RWPE2 (cell line): ENCODE measurements at places on chromosomes 3 and 15.

- no peak overlapping the region for H3K4me3 ChIP-seq
- H3K4me1 ChIP-seq = peaks cover 3% of the 10 kb centered on the region
- H3K27ac ChIP-seq = no peak overlapping the region
- no peaks in the 10 kb centered on the region for H3K27me3 ChIP-seq
These were observed 1.6 kb upstream of the MUSTN1 start for GRCh38 chr3:52836471-52836845.

GRCh38 chr3:191566469-191566868, 105.5 kb downstream of the PYDC2 start:
- H3K36me3 ChIP-seq = no peaks in the 10 kb centered on the region
- H3K4me1 ChIP-seq = no peaks in the 10 kb centered on the region
- DNase-seq = no peak
- H3K27me3 ChIP-seq = no peaks in the 10 kb centered on the region
- no peak overlapping the region for H3K4me3 ChIP-seq
- peak overlapping the region; percentile 40 for H3K27ac ChIP-seq

- H3K4me3 ChIP-seq = no peak overlapping the region
- peaks cover 21% of the 10 kb centered on the region for H3K4me1 ChIP-seq
- no peak for DNase-seq
- no peaks in the 10 kb centered on the region for H3K27me3 ChIP-seq
These were observed 23.2 kb upstream of the TATDN2 start for GRCh38 chr3:10224794-10225665.

- H3K4me3 ChIP-seq = no peak overlapping the region
- no peaks in the 10 kb centered on the region for H3K36me3 ChIP-seq
- H3K27ac ChIP-seq = no peak overlapping the region
- no peaks in the 10 kb centered on the region for H3K4me1 ChIP-seq
- no peak for DNase-seq
These were observed 61.5 kb upstream of the TCF12 start for GRCh38 chr15:56856934-56857333.

GRCh38 chr3:125207949-125208568, 4.5 kb downstream of the SLC12A8 start:
- DNase-seq = no peak
- no peaks in the 10 kb centered on the region for H3K36me3 ChIP-seq
- H3K4me3 ChIP-seq = no peak overlapping the region
- no peaks in the 10 kb centered on the region for H3K27me3 ChIP-seq

- H3K4me3 ChIP-seq = no peak overlapping the region
- DNase-seq = no peak
- H3K27ac ChIP-seq = no peak overlapping the region
- H3K36me3 ChIP-seq = no peaks in the 10 kb centered on the region
- H3K4me1 ChIP-seq = no peaks in the 10 kb centered on the region
These were observed 775.8 kb upstream of the ARPP21 start for GRCh38 chr3:34863485-34863884.

- no peak for DNase-seq
- no peaks in the 10 kb centered on the region for H3K27me3 ChIP-seq
- H3K27ac ChIP-seq = no peak overlapping the region
- H3K4me1 ChIP-seq = no peaks in the 10 kb centered on the region
- no peaks in the 10 kb centered on the region; the same call in 1 of the 2 replicates for H3K36me3 ChIP-seq
These were observed 52.1 kb downstream of the TFG start for GRCh38 chr3:100761211-100761942.

DNA sequence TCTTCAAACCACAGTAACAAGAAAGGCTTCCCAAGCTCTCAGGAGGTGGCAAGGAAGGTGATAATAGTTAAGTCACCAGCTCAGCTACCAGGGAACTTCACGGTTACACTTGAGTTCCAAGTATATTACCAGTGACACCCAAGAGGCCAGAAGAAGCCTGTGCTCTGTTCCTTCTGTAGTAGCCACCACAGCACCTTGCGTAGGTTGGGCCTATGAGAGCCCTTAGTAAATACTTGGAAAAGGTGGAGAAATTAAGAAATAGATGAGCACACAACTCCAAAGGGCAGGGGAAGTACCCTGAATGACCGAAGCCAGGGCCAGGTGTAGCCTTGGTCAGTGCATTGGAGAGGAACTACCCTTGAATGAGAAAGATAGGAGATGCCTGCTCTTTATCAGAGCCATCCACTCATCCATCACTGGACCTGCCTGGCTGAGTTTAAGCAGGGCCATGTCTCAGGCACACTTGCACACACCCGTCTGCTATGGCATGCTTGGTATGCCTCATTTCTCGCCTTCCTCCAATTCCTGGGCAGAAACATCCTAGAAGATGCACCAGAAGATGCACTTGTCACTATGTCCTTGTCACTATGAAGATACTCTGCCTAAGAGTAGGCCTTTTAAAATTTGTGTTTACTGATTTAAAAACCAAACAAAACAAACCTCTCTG, 32.6 kb upstream of the NDUFB4 start:
- DNase-seq = no peak
- H3K4me3 ChIP-seq = no peak overlapping the region
- H3K36me3 ChIP-seq = no peaks in the 10 kb centered on the region
- H3K27ac ChIP-seq = no peak overlapping the region
- H3K27me3 ChIP-seq = no peaks in the 10 kb centered on the region

GRCh38 chr15:74712311-74712710, 13.0 kb downstream of the CYP1A1 start:
- H3K27ac ChIP-seq = no peak overlapping the region
- no peaks in the 10 kb centered on the region for H3K36me3 ChIP-seq
- DNase-seq = no peak
- H3K4me1 ChIP-seq = no peaks in the 10 kb centered on the region
- H3K4me3 ChIP-seq = no peak overlapping the region

GRCh38 chr3:18351069-18351628, 74.0 kb downstream of the SATB1 start:
- no peak for DNase-seq
- no peaks in the 10 kb centered on the region for H3K27me3 ChIP-seq
- H3K27ac ChIP-seq = no peak overlapping the region
- H3K4me1 ChIP-seq = no peaks in the 10 kb centered on the region
- no peaks in the 10 kb centered on the region for H3K36me3 ChIP-seq

DNA sequence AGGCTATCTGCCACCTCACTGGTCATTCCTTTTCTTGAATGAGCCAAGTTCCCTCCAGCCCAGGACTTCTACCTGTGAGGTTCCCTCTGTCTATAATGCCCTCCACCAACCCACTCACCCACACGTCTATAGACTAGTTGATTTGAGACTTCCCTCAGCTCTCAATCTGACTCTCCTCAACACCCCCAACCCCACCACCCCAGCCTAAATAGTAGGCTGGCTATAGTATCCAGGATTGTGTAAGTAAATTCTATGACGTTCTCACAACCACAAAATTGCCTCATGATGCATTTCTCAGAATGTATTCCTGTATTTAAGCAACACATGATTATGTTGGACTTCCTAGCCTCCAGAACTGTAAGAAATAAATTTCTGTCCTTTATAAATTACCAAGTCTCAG, 2.2 kb downstream of the PLSCR1 start:
- no peaks in the 10 kb centered on the region for H3K27me3 ChIP-seq
- no peak overlapping the region for H3K27ac ChIP-seq
- peaks cover 19% of the 10 kb centered on the region for H3K36me3 ChIP-seq
- no peak for DNase-seq
- peaks cover 23% of the 10 kb centered on the region for H3K4me1 ChIP-seq
- H3K4me3 ChIP-seq = no peak overlapping the region

GRCh38 chr3:42830437-42831320, 21.4 kb downstream of the ACKR2 start:
- H3K4me1 ChIP-seq = peaks cover 35% of the 10 kb centered on the region
- no peak overlapping the region for H3K4me3 ChIP-seq
- no peaks in the 10 kb centered on the region for H3K36me3 ChIP-seq
- no peak for DNase-seq
- no peaks in the 10 kb centered on the region for H3K27me3 ChIP-seq

DNA sequence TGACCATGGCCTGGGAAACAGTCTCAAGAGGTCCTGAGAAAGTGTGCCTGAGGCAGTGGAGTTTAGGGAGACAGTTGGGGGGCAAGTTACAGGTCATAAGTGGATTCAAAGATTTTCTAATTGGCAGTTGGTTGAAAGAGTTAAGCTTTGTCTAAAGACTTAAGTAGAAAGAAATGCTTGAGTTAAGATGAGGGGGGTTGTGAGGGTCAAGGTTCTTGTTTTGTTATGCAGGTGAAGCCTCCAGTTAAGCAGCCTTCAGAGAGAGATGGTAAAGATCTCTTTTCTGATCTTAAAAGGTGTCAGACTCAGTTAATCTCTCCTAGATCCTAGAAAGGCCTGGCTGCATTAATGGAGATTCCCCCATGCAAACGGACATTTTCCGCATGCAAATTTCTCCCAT, 356.3 kb upstream of the C2CD4B start:
- H3K4me1 ChIP-seq = no peaks in the 10 kb centered on the region
- no peaks in the 10 kb centered on the region for H3K36me3 ChIP-seq
- no peak overlapping the region for H3K4me3 ChIP-seq
- H3K27me3 ChIP-seq = no peaks in the 10 kb centered on the region
- H3K27ac ChIP-seq = no peak overlapping the region

- H3K4me1 ChIP-seq = no peaks in the 10 kb centered on the region
- H3K27ac ChIP-seq = no peak overlapping the region
- H3K36me3 ChIP-seq = no peaks in the 10 kb centered on the region
These were observed 3.6 kb downstream of the ADAMTSL3 start for GRCh38 chr15:83657549-83657948.

GRCh38 chr15:37695719-37696118, 238.7 kb upstream of the TMCO5A start:
- H3K27ac ChIP-seq = no peak overlapping the region
- no peaks in the 10 kb centered on the region for H3K36me3 ChIP-seq
- no peaks in the 10 kb centered on the region for H3K4me1 ChIP-seq
- no peak overlapping the region for H3K4me3 ChIP-seq
- DNase-seq = no peak
- H3K27me3 ChIP-seq = peaks cover 54% of the 10 kb centered on the region

DNA sequence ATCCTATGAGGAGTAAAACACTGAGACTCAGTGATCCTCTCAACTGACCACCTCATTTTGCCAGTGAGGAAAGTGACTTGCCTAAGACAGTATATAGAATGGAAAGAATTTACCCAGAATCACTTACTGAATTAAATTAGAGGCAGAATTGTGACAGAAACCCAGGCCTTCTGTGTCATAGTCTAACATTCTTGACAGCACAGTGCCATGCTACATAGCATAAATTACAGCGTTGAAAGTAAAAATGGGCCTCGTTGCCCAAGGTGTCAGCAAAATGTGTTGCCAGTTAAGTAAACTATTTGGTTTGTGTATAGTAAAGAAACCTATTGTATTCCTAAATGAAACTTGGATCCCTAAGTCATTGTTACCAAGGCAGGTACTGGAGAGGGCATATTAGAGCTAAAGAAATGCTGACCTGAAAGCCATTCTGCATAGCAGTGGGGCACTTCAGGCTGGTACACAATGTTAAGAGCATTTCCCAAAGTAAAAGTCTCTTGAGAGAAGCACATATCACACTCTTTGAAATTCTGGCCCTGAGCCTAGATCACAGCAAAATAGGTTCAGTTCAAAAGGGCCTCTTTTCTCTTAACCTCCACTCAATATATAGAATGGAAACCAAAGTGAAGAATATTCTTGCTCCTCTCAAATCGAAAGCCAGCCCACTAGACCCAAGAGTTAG, 53.8 kb downstream of the HMG20A start:
- DNase-seq = no peak
- peaks cover 70% of the 10 kb centered on the region for H3K36me3 ChIP-seq
- H3K27ac ChIP-seq = no peak overlapping the region
- H3K4me1 ChIP-seq = no peaks in the 10 kb centered on the region
- H3K4me3 ChIP-seq = no peak overlapping the region
- no peaks in the 10 kb centered on the region for H3K27me3 ChIP-seq

DNA sequence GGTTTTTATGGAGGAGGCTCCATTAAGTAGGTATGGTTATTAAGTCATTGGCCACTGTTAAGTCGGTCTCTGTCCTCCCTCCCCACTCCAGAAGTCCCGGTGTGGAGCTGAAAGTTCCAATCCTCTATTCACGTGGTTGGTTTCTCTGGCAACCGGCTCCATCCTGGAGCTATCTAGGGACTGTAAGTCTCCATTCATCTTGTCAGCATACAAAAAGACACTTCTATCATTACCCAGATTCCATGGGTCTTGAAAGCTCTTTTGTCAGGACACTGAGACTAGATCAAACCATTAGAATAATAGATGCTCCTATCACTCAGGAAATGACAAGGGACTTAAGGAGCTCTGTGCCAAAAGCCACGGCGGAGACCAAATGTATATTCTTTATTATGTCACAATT, 110.3 kb downstream of the PIK3CB start:
- peaks cover 4% of the 10 kb centered on the region for H3K4me1 ChIP-seq
- no peaks in the 10 kb centered on the region for H3K27me3 ChIP-seq
- H3K4me3 ChIP-seq = no peak overlapping the region

- no peak for DNase-seq
- H3K27me3 ChIP-seq = no peaks in the 10 kb centered on the region
- H3K36me3 ChIP-seq = no peaks in the 10 kb centered on the region
- no peak overlapping the region for H3K27ac ChIP-seq
- H3K4me3 ChIP-seq = no peak overlapping the region
These were observed 17.6 kb upstream of the ISLR start for GRCh38 chr15:74155766-74156417.

- no peaks in the 10 kb centered on the region for H3K36me3 ChIP-seq
- no peaks in the 10 kb centered on the region for H3K4me1 ChIP-seq
- no peaks in the 10 kb centered on the region for H3K27me3 ChIP-seq
These were observed 17.5 kb upstream of the RAD18 start for GRCh38 chr3:8980756-8981257.

- no peaks in the 10 kb centered on the region for H3K27me3 ChIP-seq
- H3K4me1 ChIP-seq = peaks cover 5% of the 10 kb centered on the region
- H3K27ac ChIP-seq = no peak overlapping the region
- no peaks in the 10 kb centered on the region for H3K36me3 ChIP-seq
- H3K4me3 ChIP-seq = no peak overlapping the region
- DNase-seq = no peak
These were observed 50.0 kb upstream of the TRPM1 start for GRCh38 chr15:31151301-31152233.

DNA sequence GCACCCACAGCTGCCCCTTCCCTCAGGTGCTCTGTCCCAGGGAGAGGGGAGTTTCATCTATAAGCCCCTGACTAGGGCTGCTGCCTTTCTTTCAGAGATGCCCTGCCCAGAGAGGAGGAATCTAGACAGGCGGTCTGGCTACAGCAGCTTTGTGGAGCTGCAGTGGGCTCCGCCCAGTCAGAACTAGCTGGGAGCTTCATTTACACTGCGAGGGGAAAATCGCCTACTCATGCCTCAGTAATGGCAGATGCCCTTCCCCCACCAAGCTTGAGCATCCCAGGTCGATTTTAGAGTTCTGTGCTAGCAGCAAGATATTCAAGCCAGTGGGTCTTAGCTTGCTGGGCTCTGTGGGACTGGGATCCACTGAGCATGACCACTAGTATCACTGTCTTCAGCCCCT, 181.2 kb upstream of the RARB start:
- no peak overlapping the region for H3K27ac ChIP-seq
- H3K4me3 ChIP-seq = no peak overlapping the region
- DNase-seq = no peak
- H3K36me3 ChIP-seq = no peaks in the 10 kb centered on the region
- H3K27me3 ChIP-seq = no peaks in the 10 kb centered on the region
- H3K4me1 ChIP-seq = no peaks in the 10 kb centered on the region

DNA sequence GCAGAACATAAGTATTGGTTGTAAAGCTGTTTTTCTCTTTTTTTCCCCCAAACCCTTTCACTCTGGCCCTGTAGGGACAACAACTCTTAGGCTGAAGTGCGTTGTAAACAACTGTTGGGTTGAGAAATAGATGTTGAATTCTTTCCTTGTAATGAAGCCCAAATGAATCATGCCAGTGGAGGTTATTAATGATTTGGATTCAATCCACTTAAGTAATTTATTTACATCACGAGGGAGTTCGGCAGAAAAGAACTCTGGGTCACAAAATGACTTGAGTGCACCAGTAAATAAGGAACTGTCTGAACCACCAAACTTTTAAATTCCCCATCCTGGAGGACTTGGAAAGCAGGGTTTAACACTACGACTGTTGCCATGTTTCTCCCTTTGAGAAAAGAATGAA, 218.9 kb downstream of the PDZRN3 start:
- no peak overlapping the region for H3K4me3 ChIP-seq
- H3K4me1 ChIP-seq = no peaks in the 10 kb centered on the region
- peaks cover 6% of the 10 kb centered on the region for H3K27me3 ChIP-seq
- DNase-seq = no peak
